ENCODE measurements at places on chromosomes 2 and 18. TPM values are rescaled to one million over a fixed set of nuclear protein-coding genes. Genes with fewer than 3 reads are reported as not detected.
A peak's percentile ranks its signal among the peaks of the same experiment; 100 is the strongest.

- no peaks in the 10 kb centered on the region for H3K36me3 ChIP-seq
- H3K4me1 ChIP-seq = no peaks in the 10 kb centered on the region
- no peak overlapping the region for H3K4me3 ChIP-seq
- H3K27ac ChIP-seq = no peak overlapping the region
Measured at GRCh38 chr2:72815655-72816278, 10.1 kb downstream of the EXOC6B start.

DNA sequence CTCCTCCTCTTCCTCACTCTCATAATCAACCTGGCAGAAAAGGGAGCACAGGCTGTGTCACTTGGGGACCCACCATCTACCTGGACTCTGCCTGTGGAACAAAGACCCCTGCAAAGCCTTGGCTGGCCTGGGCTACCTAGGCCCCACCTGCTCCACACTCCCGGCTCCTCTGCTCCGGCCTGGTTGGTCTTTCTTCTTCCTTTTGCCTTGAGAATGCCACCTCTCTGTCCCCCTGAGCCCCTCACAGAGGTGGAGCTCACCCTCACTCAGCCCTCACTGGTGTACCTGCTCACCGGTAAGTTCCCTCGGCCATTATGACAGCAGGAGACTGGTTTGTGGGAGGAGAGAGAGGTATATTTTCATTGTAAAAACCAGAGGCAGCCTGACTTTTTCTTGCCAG lies 74.1 kb downstream of the POLR1A start:
- H3K4me1 ChIP-seq = peaks cover 14% of the 10 kb centered on the region
- no peak overlapping the region for H3K27ac ChIP-seq
- peaks cover 56% of the 10 kb centered on the region for H3K36me3 ChIP-seq
- DNase-seq = no peak
- H3K4me3 ChIP-seq = no peak overlapping the region

- no peak overlapping the region for H3K27ac ChIP-seq
- no peak overlapping the region for H3K4me3 ChIP-seq
- H3K27me3 ChIP-seq = no peaks in the 10 kb centered on the region
Measured at GRCh38 chr2:10179422-10179821, 56.9 kb downstream of the RRM2 start.

- H3K36me3 ChIP-seq = no peaks in the 10 kb centered on the region
- H3K4me1 ChIP-seq = peaks cover 31% of the 10 kb centered on the region
- H3K27me3 ChIP-seq = no peaks in the 10 kb centered on the region
- peak overlapping the region; percentile 66 for H3K27ac ChIP-seq
- H3K4me3 ChIP-seq = 0 out of 2 replicates have a peak overlapping the region, but pooled peaks have one; percentile 16
- DNase-seq = peak; percentile 59
Measured at GRCh38 chr2:68715353-68716041, 19.1 kb upstream of the ARHGAP25 start.

- no peaks in the 10 kb centered on the region for H3K36me3 ChIP-seq
- H3K4me1 ChIP-seq = no peaks in the 10 kb centered on the region
- DNase-seq = no peak
Measured at GRCh38 chr2:11140492-11140891, 14.8 kb upstream of the SLC66A3 start.

DNA sequence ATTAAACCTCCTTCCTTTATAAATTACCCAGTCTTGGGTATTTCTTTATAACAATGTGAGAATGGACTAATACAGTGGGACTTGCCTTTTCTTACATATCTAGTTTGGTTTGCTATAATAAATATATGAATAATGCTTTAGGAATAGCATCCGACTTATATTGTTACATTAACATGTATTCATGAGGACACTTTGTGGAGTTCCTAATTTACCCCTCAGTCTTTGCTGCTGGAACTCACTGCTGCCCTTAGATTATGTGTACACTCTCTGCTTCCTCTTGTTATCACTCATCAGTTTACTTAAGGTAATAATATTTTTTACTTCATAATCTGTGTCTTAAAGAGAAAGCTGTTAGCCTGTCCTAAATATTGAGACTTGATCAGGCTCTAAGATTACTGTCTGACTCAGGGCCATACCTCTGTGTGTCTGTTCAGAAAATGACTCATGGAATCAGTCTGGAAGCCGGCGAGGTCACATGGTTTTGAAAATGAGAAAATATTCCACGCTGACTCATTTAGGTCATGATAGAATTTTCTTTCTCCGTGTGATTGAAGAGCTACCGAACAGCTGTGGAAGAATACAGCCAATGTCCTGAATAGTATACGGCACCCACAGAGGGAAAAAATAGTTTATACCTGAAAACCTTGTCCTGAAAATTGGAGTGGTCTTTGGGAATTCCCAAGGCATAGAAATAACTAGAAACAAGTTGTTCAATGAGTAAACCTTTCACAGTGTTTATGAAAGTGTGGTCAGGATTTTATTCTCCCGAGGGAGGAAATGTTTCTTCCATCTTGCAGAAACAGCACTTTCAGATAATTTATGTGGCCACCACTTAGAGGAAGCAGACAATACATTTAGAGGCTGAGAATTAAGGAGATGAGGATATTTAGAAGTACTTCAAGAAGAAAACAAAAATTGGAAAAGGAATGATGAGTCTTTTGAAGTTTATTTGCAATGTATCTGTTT lies 156.4 kb downstream of the DSEL start:
- no peak overlapping the region for H3K27ac ChIP-seq
- no peaks in the 10 kb centered on the region for H3K36me3 ChIP-seq
- no peak for DNase-seq
- no peak overlapping the region for H3K4me3 ChIP-seq
- H3K27me3 ChIP-seq = no peaks in the 10 kb centered on the region
- H3K4me1 ChIP-seq = no peaks in the 10 kb centered on the region

- no peak for DNase-seq
- no peak overlapping the region for H3K4me3 ChIP-seq
- no peaks in the 10 kb centered on the region for H3K4me1 ChIP-seq
- H3K36me3 ChIP-seq = no peaks in the 10 kb centered on the region
Measured at GRCh38 chr2:106293271-106293783, 99.2 kb upstream of the UXS1 start.

GRCh38 chr2:127552336-127552735 lies 16.9 kb downstream of the MYO7B start:
- peaks cover 2% of the 10 kb centered on the region for H3K27me3 ChIP-seq
- H3K4me1 ChIP-seq = no peaks in the 10 kb centered on the region
- no peaks in the 10 kb centered on the region for H3K36me3 ChIP-seq

DNA sequence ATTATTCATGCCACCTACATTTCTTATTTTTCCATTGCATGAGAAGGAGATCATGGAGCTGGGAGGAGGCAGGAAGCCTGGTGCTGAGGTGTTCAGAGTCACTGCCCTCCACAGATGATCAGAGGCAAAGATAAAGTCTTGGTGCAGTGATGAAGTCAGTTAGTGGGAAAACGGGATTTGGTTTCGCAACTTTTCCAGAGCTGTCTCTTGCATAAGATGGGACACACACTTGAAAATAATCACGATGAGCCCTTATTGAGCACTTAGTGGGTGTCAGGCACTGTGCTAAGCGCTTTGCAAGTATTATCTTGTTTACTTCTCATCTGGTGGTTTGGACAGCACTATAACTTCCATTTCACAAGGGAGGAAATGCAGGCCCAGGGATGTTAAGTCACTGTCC lies 222.1 kb upstream of the SMAD2 start:
- no peaks in the 10 kb centered on the region for H3K36me3 ChIP-seq
- H3K4me1 ChIP-seq = no peaks in the 10 kb centered on the region
- no peak overlapping the region for H3K27ac ChIP-seq

GRCh38 chr18:46332921-46333341 lies 228.7 kb downstream of the HAUS1 start:
- no peaks in the 10 kb centered on the region for H3K4me1 ChIP-seq
- DNase-seq = no peak
- H3K4me3 ChIP-seq = no peak overlapping the region

The PROKR1 gene
- not detected for total RNA-seq

The TMEM37 gene
- 0.16 TPM for total RNA-seq

The CFC1B gene
- total RNA-seq = not detected

The CPLX4 gene
- total RNA-seq = not detected

The AMER3 gene
- total RNA-seq = not detected

The SYT4 gene
- total RNA-seq = not detected

The GKN1 gene
- total RNA-seq = not detected

The ASPRV1 gene
- 0.53 TPM for total RNA-seq

All from GM12878 (cell line).